ENCODE measurements at places on chromosomes 3 and 15.

DNA sequence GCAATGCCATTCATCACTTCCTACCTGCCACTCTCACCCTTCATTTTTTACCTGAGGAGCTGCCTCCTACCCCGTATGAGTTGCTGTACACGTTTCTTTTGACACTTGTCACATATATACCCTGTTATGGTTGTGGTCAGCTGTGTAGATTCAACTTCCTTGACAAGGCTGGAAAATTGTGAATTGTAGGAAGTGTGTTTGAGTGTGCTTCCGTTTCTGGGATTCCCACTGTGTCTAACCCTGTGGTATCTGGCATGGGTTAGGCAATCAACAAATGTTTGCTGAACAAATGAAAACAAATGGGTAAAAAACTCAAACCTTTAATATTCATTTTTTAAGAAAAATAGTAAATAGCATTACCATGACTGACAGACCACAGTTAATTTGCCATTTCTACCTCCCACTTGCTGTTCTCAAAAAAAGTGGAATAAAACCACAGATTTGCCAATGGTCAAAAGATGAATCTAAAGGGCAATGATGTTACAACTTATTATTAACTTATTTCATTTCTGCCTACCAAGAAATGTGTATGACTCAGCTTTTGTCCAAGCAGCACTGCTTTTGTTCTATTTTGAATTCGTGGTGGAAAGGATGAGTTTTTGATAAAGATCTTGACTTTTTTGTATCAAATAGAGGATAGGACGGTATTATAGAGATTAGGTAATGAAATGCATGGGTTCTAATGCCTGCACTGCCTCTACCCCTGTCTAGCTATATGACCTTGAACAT lies 404.6 kb downstream of the LPP start:
- no peaks in the 10 kb centered on the region for H3K27me3 ChIP-seq
- peak overlapping the region; percentile 9 for H3K27ac ChIP-seq
- no peaks in the 10 kb centered on the region for H3K36me3 ChIP-seq

DNA sequence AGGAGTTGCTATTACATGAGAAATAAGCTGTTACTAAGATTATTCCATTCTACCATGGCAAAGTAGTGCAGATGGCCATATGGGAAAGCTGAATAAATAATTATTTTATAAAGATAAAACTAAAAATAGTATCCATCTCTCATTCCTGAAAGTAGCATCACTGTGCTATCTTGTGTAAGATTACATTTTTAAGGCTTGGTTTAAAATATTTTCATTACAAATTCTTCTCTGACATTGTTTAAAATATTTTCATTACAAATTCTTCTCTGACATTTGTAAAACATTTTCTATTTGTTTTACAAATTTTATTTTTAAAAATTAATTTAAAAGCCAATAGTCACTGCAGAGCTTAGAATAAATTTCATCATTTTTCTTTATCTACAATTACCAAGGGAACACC lies 665.5 kb upstream of the NAALADL2 start:
- H3K4me3 ChIP-seq: no peak overlapping the region
- H3K36me3 ChIP-seq: no peaks in the 10 kb centered on the region
- no peak overlapping the region for H3K27ac ChIP-seq
- no peak for DNase-seq

GRCh38 chr3:182094321-182094720 lies 382.6 kb downstream of the SOX2 start:
- DNase-seq: no peak
- H3K4me1 ChIP-seq: no peaks in the 10 kb centered on the region
- no peak overlapping the region for H3K27ac ChIP-seq
- H3K27me3 ChIP-seq: no peaks in the 10 kb centered on the region
- H3K4me3 ChIP-seq: no peak overlapping the region
- no peaks in the 10 kb centered on the region for H3K36me3 ChIP-seq

DNA sequence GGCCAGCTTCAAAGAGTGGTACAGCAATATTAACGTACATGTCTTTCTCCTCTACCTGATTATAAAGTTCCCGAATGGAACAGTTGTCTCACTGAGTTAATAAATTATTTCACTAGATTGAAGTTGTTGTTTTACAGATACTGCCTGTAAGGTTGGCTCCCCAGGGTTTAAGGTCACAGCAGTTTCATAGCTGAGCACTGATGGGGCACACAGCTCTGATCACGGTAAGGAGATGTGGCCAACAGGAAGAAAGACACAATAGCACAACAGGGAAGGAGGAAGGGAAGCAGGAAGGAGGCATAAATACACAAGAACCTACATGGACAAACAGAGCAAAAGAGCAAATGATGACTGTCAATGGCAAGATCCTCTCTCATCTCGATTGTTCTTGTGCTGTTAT lies 215.6 kb downstream of the WNT5A start:
- H3K4me1 ChIP-seq: no peaks in the 10 kb centered on the region
- H3K36me3 ChIP-seq: no peaks in the 10 kb centered on the region
- no peak for DNase-seq

- peaks cover 4% of the 10 kb centered on the region for H3K4me1 ChIP-seq
- no peak overlapping the region for H3K27ac ChIP-seq
- H3K4me3 ChIP-seq: no peak overlapping the region
- no peaks in the 10 kb centered on the region for H3K36me3 ChIP-seq
- no peak for DNase-seq
These were observed 121.9 kb downstream of the CHST2 start for GRCh38 chr3:143241481-143241951.

- no peak overlapping the region for H3K4me3 ChIP-seq
- no peaks in the 10 kb centered on the region for H3K4me1 ChIP-seq
- no peak overlapping the region for H3K27ac ChIP-seq
- no peak for DNase-seq
- no peaks in the 10 kb centered on the region for H3K36me3 ChIP-seq
These were observed 202.2 kb downstream of the PDZRN3 start for GRCh38 chr3:73422571-73422970.

Measured in activated T-cell treated with anti-CD3 and anti-CD28 coated beads, Interleukin-2, amount 50 U/mL, for 24 hours (primary cell).